ENCODE measurements at places on chromosomes 12 and 14.

DNA sequence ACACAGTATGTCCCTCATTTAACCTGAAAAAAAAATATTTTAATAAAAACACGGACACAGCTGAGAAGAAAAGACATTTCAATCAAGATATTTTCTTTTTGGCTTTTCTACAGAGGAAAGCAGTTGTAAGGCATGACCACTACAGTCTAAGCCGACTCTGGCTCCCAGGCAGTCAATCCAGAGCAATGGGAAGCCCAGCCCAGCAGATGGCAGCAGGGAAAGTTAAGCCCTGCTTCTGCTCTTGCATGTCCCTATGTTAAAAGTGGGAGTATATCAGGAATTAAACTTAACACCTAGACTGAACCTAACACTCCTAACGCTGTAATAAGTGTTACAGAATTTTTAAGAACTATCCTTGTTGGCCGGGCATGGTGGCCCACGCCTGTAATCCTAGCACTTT, 19.5 kb upstream of the HAL start:
- DNase-seq = no peak

DNA sequence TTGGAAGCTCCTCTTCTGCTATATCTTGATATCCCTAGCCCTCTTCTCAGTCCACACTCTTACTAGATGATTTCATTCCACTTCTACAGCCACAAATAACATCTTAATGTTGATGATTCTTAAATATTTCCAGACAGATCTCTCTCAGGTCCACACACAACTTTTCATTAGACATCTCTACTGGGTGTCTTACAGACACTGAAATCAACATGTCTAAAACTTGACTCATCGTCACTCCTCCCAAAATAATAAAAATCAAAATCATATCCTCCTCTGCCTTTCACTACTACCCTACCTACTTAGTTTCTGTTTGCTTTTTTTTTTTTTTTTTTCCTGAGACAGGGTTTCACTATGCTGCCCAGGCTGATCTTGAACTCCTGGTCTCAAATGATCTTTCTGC, 11.9 kb downstream of the PRDM4 start:
- no peak for DNase-seq

DNA sequence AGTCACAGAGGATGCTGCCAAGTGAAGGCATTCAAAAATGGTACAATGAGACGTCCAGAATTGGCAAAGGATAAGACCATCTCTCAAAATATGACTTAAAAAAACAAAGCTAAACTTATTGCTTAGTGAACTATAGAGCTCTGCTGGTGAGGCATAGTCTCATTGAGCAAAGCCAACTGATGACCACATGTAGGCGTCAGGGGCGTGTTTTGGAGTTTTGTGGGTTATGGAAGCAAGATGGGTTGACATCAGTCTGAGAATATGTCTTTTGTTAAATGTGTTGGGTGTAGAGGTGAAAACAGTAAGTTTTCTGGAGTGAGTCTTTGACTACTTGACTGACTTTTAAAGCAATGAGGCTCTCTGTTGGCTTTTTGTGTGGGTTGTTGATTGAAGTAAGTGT, 47.2 kb downstream of the ATL1 start:
- DNase-seq = peak; percentile 45

DNA sequence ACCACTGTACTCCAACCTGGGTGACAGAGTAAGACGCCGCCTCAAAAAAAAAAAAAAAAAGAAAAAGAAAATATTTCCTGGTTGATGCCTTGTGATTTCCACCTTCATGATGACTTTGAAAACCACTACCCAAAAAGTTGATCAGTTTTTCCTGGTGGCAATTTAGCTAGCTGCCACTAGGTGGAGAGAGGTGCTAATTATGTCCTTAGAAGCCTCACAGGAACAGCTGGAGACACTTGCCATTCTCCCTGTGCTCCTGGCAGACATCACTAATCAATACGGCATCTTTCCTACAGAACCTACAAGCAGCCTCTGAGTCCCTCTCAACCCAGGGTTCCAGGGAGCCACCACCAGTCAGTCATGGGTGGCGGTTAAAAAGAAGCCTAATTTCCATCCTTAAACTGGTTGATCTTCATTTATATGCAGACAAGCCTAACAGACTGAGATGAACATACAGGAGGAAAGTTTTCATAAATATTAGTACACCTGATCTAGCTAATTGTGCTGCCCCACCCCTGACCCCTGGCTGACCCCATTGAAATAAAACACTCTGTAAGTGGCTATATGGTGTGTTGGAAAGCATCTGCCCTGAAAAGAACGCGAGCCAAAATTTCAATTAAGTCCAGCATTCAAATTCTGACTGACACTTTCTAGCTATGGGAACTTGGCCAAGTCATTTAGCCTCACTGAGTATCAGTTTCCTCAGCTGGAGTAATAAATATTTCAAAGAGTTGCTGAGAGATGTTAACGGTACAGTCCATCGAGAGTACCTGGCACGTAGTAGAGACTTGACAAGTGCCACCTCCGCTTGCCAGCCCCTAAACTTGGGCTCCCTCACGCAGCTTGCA, 6.2 kb upstream of the OAS1 start:
- DNase-seq = no peak

GRCh38 chr12:86948851-86949250, 692.7 kb upstream of the MGAT4C start:
- DNase-seq = no peak
